ENCODE measurements at places on chromosomes 6 and 20.

- DNase-seq = no peak
These were observed 243.6 kb downstream of the TFAP2B start for GRCh38 chr6:51062166-51062722.

- DNase-seq = no peak
These were observed 227.6 kb downstream of the HAO1 start for GRCh38 chr20:7712661-7713060.

DNA sequence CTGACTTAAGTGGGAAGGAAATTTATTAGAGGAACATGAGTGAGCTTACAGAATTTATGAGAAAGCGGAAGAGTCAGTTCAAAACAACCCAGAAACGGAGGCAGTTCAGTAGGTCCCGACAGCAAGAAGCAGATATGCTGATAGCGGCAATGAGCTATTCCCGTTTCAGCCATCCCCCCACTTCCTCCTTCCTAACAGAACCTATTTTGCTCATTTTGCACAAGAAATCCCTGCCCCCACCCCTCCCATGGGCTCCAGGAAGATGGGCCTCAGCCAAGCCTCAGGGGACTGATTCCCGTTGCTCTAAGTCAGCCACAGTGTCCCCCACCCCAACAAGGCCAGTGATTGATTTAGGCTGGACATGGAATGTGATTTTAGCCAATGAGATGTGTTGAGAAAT lies 157.5 kb downstream of the CEBPB start:
- no peak for DNase-seq

- no peak for DNase-seq
These were observed 328.4 kb downstream of the BCKDHB start for GRCh38 chr6:80434691-80435350.

- DNase-seq = no peak
These were observed 116.7 kb upstream of the NRSN1 start for GRCh38 chr6:24009319-24009718.

DNA sequence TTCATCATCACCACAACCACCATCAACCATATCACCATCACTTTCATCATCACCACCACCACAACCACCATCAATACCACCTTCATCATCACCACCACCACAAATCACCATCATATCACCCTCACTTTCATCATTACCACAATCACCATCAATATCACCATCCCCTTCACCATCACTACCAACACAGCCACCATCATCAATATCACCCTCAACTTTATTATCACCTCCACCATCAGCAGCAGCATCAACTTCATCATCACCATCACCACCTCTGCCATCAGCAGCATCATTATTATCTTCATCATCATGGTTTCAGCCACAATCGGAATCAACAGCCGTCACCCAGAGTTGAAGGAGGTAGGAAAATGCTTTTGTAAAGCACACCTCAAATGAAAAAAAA lies 225.7 kb upstream of the SULF2 start:
- no peak for DNase-seq

DNA sequence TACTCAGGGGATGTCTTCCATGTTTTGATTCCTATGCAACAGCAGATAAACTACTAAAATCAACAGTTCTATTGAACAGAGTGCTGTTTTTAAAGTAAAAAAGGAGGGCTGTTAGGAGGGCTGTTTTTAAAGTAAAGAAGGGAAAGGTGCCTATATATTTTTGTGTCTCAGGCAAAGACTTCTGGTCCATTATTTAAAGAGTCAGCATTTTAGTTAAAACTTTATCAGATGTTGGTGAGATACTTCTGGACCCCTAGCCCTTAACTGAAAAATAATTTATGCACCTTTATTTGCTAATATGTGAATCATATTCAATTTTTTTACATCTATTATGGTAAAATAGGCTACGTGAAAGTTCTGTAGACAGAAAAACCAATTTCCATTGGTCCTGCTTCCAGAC lies 144.8 kb downstream of the MOXD1 start:
- DNase-seq = no peak
